ENCODE measurements at places on chromosomes 13 and 19.

DNA sequence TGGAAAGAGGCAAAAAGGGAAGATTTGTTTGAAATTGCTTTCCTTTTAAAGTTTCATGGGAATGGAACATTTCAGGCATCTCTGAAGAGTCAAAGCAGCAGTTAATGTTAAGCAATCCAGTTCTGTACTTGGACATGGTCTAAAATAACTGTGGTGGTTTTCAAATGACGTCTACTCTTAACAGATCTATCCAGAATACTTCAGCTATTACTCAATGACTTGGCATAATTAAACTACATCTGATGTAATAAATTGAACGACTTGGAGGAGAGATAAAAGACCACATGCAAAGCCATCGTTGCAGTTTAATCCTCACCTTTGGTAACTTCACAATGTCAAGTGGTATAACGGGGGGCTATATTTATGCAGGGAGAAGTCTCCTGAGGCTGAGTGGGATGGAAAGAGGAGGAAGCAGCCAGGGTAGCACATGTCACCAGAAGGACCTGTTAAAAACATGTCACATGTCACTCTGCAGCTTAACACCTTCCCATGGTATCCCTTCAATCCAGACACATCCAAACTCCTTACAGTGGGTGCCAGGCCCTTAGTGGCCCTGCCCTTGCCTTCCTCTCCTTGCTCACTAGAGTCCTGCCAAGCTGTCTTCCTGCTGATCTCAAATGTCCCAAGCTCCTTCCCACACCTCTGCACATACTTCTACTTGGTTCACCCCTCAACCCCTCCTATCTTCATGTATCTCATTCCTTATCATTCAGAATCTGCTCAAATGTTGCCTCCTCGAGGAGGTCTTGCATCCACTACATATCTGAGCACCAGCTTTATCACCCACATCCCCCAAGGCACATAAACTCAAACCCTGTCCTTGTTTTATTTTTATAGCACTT is 327.8 kb downstream of the SUCLA2 start:
- peak; percentile 98 for DNase-seq

- no peak for DNase-seq
Measured at GRCh38 chr19:56927791-56928207, 87.3 kb upstream of the PEG3 start.

GRCh38 chr19:11659612-11660011 is 62.3 kb downstream of the ZNF627 start:
- DNase-seq, result peak; percentile 19

DNA sequence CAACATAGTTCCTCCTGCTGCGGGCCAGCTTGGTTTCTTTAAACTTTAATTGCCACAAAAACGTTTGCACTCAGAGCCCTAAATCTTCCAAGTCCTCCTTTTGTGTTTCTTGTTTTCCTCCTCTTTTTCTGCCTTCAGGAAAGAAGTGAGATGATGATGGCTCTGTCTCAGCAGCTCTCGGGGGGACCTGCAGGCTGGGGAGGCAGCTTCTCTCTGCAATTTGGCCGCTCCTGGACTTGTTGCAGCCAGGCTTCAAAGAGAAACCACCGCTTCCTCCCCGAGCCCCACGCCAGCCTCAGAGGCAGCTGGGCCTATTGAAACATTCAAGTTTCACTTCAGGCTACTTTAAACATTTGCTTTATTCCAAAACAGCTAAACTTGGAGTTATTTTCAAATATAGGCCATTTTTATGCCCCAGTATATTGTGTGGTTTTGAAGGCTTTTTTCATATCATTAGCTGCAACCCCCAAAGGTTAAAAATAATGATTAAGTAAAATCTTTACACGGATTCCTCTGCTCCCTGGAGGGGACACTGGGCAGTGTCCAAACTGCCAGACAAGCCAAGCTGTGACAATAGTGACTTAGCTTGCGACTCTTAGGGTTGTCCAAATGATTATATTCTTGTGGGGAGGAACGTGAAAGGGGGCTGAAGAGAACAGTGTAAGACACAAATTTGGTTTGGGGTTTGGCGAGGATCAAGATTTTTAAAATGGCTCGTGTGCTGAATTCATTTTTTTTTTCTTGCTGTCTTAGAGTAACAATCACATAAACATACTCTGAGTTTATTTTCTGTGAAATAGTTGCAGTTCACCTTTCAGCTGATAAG is 330.8 kb downstream of the DLEU7 start:
- DNase-seq, result peak; percentile 66

- DNase-seq, result no peak
Measured at GRCh38 chr19:41192574-41193429, at the start of gene CYP2S1. TSS of gene CYP2S1 (plus strand) at chr19:41193219. CDS start at chr19:41193265, 46 bp downstream.

- DNase-seq, result no peak
Measured at GRCh38 chr13:90519157-90519556, 828.3 kb upstream of the MIR17HG start.

- peak; percentile 98 for DNase-seq
Measured at GRCh38 chr13:36163809-36164308, 32.7 kb upstream of the DCLK1 start.

DNA sequence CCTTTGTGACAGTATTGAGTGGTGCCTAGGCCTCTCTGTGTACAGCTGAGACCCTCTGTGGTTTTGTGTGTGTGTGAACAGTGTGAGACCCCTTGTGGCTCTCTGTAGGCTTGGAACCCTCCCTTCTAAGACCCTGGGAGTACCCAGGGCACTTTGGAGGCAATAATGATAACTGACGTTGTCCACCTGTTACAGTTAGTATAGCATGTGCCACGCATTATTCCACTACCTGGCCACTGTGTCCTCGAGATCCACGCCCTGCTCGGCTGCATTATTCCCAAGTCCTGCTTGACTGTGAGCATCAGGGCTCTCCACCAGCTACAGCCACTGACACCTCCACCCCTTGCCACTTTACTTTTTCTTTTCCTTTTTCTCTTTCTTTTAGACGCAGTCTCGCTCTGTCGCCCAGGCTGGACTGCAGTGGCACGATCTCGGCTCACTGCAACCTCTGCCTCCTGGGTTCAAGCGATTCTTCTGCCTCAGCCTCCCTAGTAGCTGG is 2.0 kb downstream of the GRAMD1A start:
- DNase-seq, result no peak

- peak; percentile 89 for DNase-seq
Measured at GRCh38 chr19:18478545-18479311, 40.8 kb upstream of the ISYNA1 start.

GRCh38 chr13:95262837-95263384 is 38.3 kb downstream of the ABCC4 start:
- DNase-seq, result no peak

DNA sequence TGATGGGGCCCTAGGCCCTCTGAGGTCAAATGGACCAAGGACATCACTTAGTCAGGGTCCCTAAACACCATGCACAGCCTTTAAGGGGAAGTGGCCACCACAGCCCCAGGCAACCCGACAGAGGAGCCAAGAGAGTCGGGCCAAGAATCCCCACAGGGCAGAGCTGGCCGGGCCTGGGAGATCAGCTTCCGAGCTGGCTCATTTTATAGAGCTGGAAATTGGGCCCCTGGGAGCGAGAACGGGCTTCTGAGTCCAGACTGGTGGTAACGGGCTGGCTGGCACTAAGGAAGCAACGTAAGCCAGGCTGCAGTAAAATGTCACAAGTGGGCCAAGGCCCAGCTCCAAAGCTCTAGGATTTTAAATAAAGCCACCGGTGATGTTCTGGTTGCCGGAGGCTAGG is 51.1 kb downstream of the HSPH1 start:
- DNase-seq, result no peak

- DNase-seq, result peak; percentile 56
Measured at GRCh38 chr19:54448040-54448773, 792 bp upstream of the LENG8 start.

GRCh38 chr13:98454389-98454881 is 122.5 kb downstream of the STK24 start:
- DNase-seq, result peak; percentile 92

DNA sequence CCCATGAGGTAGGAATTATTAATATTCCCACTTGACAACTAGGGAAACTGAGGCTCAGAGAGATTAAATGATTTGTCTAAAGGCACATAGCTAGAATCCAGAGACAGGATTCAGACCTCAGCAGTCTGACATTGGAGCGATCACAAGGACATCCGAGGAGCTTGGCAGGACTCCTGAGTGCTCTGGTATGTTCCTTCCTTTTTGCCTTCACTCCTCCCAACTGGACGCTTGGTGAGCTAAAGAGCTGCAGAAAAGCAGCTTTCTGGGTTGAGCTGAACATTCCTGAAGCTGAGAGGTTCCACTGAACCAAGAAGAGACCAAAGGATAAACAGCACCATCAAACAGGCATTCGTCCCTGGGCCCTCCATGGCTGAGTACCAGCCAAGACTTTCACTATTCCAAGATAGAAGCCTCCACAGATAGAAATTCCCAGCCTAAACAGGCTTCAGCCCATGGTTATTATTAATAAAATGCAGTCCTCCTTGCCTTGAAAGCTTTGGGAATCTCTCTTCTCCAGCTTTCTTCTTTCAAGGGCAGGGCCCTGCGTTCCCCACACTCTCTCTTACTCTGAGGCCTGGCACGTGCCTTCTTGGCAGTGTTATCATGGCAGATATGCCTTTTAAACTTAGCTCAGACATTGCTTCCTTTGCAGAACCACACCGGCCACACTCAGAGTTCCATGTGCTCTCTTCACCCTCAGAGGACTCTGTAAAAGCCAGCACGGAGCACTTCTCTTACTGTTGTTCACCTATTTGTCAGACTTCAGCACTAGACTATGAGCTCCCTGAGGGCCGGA is 97.1 kb downstream of the CYSLTR2 start:
- DNase-seq, result peak; percentile 92

GRCh38 chr19:2561895-2562294 is 86.0 kb downstream of the GADD45B start:
- DNase-seq, result no peak

- DNase-seq, result no peak
Measured at GRCh38 chr13:78601124-78601873, 2.1 kb downstream of the POU4F1 start.

DNA sequence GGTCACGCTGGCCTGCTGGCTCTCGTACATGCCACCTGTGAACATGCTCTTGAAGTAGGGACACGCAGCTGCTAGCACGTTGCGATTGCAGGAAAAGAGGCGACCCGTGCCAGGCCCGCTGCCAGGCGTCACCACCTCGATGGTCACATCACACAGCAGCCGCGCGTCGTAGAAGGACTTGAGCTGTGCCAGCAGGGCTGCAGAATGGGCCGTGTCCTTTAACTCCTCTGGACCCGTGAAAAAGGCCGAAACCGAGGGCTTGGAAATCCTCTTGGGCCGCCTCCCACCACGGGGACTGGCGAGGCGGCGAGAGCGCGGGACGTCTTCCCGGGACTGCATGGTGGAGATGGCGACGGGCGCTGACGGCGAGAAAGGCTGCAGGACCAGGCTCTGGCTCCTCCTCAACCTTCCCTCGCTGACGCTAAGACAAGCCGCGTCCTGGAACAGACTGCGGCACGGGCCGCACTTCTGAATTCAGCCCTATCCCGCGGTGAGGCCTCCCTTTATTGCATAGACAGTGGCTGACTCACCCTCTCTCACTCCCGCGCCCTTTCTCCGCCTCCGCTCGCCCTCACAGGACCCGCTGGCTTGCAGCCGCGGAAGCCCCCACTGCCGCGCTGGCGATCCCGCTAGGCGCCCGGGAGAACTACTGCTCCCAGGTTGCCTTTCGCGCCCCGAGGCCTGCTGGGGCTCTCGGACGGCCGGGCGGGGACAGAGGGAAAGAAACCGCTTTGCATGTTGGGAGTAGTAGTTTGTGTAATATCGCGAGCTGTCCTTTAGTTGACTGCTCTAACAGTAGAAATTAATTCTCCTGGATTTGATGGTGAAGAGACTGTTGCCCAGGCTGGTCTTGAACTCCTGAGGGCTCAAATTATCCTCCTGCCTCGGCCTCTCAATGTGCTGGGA is at the start of gene KBTBD7:
TSS of gene KBTBD7 (minus strand) at position 651 of the 906 bp plus-strand sequence. CDS start at position 339, 312 bp downstream.
- peak; percentile 99 for DNase-seq

DNA sequence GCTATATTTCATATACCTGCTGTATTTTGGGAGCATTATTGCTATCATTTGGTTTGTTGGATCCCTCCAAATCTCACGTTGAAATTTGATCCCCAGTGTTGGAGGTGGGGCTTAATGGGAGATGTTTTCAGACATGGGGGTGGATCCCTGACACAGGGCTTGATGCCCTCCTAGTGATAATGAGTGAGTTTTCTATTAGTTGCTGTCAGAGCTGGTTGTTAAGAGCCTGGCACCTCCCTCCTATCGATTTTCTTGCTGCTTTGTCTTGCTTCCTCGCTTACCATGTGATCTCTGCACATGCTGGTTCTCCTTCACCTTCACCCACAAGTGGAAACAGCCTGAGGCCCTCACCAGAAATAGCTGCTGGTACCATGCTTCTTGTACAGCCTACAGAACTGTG is 259.9 kb upstream of the STARD13 start:
- no peak for DNase-seq

GRCh38 chr19:46635920-46636761 is at the start of gene GNG8:
TSS of gene GNG8 (minus strand) at chr19:46636202. CDS start at chr19:46634682, 1,520 bp downstream.
- DNase-seq, result no peak

DNA sequence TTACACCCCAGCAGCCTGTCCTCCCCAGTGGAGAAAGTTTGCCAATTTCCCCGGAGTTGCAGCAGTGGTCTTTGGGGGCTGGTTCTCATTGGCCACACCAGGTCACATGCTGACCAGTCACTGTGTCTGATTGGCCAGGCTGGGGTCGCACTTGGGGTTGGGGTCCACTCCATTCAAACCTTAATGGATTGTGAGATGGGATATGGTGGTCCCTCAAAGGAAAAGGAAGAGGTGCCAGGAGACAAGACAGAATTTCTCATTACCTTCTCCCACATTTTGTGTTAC is 3.4 kb downstream of the PPM1N start:
- no peak for DNase-seq
